ENCODE measurements at places on chromosomes 6 and 20.

DNA sequence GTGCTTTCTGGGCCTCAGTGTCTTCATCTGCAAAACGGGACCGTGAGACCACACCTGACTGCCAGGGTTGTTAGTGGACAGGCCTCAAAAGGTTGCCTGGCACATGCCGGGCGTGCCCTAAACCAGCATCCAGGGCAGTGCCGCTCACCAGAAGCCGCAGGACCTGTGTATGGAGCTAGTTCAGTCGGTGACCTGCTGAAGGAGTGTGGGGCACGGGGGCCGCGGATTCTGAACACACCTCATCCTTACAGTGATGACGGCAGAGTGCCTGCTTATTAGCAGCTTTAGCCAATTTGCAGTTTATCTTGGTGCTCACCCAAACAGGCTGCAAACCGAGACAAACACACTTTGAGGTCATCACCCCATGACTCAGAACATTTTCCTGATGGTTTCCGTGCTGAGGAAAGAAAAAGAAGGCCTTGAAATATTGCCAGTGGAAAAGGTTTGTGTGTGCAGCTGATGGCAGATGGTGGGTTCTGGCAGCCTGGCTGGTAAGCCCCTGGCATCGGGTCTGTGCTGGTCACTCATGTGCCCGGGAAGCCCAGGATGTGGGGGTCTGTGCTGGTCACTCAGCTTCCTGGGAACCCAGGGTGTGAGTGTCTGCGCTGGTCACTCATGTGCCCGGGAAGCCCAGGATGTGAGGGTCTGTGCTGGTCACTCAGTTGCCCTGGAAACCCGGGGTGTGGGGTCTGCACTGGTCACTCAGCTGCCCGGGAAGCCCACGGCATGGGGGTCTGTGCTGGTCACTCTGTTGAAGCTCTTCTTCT, 153.8 kb downstream of the ERMARD start:
- no peak for DNase-seq

- no peak for DNase-seq
These were observed 118.8 kb downstream of the COL19A1 start for GRCh38 chr6:69985180-69985579.

DNA sequence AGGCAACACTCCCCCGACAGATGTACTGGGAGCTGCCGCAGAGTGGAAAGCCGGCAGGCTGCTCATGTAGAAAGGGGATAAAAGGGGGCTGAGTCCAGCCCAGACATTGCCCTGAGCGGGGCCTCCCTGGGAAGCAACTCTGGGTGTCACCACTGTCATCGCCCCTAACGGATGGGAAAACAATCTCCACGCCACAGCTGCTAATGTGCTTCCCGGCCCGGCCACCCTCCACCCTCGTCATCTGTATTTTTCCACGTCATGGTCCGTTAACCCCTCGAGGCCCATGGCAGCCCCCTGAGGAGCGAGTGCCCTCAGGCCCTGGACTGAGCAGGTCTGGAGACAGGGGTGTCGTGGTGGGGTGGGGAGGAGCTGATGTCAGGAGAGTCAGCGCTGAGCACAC, 227.4 kb downstream of the DLL1 start:
- DNase-seq = no peak

- no peak for DNase-seq
These were observed 14.1 kb upstream of the TENT5A start for GRCh38 chr6:81766482-81767069.

DNA sequence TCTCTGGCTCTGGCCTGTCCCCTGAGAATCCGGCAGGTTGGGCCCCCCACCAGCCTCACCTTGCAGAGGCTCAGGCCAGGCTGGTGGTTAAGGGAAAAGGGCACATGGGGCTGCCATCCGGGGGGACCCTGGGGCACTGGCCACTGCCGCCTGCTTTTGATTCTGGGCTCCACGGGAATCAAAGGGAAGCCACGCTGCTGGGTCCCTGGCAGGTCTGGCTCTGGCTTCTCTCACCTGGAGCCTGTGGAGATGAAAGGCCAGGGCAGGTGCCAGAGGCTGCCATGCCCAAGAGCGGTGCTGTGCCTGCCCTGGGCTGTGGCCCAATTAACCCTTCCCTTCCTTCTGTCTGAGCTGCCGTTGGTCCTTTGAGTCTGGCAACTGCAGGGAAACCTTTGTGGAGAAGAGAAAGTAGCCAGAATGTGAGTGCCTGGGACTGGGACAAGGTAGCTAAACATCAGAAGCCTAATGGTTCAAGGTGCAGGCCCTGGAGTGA, 9.4 kb upstream of the CDH22 start:
- no peak for DNase-seq

DNA sequence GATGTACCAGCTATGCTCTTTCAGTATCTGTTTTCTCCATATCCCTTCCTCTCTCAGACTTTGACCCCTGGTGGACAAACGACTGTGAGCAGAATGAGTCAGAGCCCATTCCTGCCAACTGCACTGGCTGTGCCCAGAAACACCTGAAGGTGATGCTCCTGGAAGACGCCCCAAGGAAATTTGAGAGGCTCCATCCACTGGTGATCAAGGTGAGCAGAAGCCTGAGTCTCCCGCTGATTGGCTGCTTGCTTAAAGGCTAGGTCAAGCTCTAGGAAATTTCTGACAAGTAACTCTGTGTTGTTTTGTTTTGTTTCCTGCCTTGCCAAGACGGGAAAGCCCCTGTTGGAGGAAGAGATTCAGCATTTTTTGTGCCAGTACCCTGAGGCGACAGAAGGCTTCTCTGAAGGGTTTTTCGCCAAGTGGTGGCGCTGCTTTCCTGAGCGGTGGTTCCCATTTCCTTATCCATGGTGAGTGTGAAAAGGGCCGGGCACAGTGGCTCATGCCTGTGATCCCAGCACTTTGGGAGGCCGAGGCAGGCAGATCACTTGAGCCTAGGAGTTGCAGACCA, 28.6 kb downstream of the C6orf89 start:
- peak; percentile 67 for DNase-seq

- no peak for DNase-seq
These were observed 47.4 kb downstream of the TRMT11 start for GRCh38 chr6:126033696-126034095.

DNA sequence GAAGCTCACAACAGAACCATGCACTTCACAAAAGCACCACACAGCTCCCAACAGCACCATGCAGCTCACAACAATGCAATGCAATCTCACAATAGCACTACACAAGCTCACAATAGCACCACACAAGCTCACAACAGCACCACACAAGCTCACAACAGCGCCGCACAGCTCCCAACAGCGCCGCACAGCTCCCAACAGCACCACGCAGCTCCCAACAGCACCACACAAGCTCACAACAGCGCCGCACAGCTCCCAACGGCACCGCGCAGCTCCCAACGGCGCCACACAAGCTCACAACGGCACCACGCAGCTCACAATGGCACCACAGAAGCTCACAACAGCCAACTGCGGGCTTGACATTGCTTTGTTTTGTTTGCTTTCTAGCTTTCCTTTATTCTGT, 198.1 kb downstream of the DLL1 start:
- peak; percentile 5 for DNase-seq

All from activated CD4-positive, alpha-beta memory T cell treated with anti-CD3 and anti-CD28 coated beads for 36 hours (primary cell).